HEK293T (cell line): ENCODE measurements at places on chromosomes 13 and 19.

- no peak for DNase-seq
Observed at GRCh38 chr13:67664502-67664901, 434.4 kb upstream of the PCDH9 start.

DNA sequence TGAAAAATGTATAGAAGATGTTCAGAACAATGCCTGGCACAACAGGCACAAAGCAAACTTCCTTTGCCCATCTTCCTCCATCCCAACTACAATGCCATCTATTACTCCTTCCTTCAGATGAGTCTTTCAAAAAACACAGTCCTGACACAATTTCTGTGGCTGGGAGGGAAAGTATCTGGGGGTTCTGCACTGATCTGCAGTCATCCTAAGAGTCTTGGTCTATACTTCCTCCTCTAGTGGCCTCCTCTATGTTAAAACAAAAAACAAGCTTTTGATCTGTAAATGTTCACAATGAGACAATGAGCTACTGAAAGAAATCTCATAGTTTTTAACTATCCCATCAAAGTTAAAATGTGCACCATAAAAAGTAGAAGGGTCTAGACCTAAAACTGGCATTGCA is 44.8 kb downstream of the USP12 start:
- DNase-seq = no peak

GRCh38 chr13:24900507-24900906 is 136.5 kb downstream of the RNF17 start:
- DNase-seq = no peak

GRCh38 chr13:77310579-77311279 is 16.2 kb downstream of the MYCBP2 start:
- no peak for DNase-seq

- no peak for DNase-seq
Observed at GRCh38 chr19:39381910-39382611, 8.8 kb downstream of the PAF1 start.

GRCh38 chr13:100544866-100545683 is 43.5 kb downstream of the GGACT start:
- no peak for DNase-seq

- no peak for DNase-seq
Observed at GRCh38 chr13:35780613-35781012, 304.1 kb upstream of the MAB21L1 start.

- no peak for DNase-seq
Observed at GRCh38 chr19:55172741-55173140, 6.3 kb upstream of the DNAAF3 start.

DNA sequence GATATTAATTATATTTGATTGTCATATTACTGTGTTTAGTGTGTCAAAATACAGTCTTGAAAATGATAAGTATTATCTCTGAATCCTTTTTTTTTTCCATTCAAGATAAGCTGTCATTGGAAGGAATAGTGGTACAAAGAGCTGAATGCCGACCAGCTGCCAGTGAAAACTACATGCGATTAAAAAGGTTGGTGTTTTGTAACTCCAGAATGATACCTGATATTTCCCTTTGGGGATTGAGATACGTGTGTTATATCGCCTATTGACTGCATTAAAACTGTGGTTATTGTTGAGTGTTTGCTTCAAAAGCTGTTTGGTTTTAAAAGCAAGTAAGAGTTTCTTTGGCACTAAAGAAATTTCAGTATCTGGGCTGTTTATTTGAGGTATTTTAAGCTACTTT is 6.5 kb upstream of the KCTD4 start:
- no peak for DNase-seq

DNA sequence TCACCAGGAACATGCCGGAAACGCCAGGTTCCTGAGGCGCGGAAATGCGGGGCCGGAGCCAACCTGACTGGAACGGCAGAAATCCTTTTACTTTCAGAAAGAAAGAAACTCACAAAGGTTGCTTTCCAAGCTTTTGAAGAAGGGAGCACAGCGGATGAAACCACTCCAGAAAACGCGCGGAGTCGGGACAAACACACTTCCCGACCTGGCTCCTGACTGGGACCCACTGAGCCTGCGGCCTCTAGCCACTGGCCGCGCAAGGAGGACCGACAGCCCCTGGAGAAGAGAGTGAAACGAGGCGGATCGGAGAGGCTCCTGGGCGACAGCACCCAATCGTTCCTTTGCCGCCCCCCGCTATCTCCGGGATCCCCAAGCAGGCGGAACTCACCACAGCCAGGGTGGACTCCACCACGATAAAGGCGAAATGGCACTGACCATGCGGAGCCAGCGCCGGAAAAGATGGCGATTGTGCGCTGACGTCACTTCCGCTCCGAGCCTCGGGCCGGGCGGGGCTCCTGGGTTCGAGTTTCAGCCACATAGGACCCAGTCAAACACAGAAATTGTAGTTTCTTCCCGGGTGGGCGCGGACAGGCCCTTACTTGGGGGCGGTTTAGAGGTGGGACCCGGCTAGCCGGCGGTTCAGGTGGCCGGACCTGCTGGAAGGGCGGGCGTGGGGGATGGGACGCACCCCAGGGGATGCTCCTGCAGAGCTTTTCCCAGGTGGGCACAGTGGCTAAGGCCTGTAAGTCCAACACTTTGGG is at the start of gene ZNF121:
Gene ZNF121 (minus strand): TSS at position 432 of the 761 bp plus-strand sequence. CDS start 16,407 bp downstream, outside the sequence.
- peak; percentile 85 for DNase-seq

GRCh38 chr19:5109560-5109959 is 140.6 kb downstream of the KDM4B start:
- no peak for DNase-seq

DNA sequence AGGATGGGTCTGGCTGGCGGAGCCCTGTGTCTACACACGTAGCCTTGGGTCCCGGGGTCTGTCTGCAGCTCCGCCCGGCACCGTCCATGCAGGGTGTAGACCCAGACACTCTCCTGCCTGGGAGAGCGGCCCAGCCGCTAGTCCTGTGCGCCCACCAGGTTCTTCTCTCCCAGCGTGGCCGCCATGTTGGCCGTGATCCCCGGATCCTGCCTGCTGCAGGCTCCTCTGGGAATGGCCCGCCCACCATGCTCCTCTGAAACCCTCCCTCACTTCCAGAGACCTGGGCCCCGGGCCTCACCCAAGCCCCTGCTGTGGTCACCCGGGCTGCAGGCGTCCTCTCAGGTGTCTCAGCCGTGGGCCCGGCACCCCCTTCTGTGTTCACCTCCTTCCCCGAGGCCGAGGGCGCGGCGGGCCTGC is 57.7 kb upstream of the MCF2L start:
- no peak for DNase-seq

- no peak for DNase-seq
Observed at GRCh38 chr19:32017176-32017953, 328.0 kb upstream of the ZNF507 start.

DNA sequence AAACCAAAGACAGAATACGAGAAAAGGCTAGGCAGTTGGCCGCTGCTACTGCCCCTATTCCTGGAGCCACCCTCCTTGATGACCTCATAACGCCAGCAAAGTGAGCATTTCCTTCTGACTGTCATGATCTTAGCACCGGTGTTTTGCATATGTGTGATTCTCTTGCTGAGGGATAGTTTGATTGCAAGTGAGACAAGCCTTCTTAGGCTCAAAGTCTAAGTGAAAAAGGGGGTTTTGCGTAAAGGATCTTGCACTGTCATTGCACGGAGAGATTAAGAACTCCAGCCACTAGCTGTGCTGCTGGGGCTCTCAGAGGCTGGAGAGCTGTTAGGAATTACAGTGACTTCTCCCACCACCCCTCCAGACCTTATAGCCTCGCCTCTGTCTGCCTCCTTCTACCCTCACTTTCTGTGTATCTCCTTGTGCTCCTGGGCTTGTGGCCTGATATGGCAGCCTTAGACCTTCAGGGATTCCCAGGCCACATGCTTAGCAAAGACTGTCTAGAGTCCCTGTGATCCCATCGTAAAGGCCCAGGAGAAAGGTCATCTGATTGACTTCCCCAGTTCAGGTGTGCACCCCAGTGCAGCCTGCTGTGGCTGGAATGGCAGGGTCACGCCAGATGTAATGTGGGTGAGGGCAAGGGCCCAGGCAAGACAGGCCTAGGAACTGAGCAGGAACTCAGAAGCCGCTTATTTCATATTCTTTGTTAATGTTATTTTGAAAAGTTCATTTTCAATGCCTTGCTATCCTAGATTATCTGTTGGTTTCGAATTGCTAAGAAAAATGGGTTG is 12.6 kb downstream of the GPATCH1 start:
- no peak for DNase-seq

GRCh38 chr13:93977986-93978385 is 501.5 kb downstream of the DCT start:
- no peak for DNase-seq

DNA sequence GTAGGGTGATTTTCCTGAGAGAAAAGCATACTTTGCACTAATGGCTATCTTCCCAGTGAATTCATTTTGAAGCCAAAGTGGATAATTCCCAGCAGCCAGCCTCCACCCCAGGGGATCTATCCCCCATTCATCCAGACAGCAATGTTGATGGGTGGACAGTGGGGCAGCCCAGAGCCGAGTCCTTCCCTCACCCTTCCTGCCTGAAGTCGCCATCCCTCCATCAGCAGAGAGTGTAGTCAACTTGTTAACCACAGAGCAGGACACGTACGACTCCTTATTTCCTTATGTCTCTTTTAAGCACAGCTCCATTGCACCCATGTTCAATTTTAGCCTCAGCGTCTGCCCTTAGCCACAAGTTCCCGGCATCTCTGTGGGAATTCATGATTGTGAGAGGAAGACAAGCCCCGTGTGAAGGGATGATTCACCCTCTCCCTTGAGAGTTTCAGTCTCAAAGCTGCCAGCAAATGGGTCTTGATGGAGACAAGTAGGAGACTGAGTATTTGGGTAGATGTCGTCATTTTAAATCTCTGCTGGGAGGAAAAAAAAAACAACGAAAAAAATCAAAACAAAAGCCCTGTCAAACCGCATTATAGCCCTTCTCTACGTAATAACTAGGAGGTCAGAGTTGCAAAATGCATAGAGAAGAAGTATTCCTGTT is 58.3 kb upstream of the MEDAG start:
- DNase-seq = no peak

DNA sequence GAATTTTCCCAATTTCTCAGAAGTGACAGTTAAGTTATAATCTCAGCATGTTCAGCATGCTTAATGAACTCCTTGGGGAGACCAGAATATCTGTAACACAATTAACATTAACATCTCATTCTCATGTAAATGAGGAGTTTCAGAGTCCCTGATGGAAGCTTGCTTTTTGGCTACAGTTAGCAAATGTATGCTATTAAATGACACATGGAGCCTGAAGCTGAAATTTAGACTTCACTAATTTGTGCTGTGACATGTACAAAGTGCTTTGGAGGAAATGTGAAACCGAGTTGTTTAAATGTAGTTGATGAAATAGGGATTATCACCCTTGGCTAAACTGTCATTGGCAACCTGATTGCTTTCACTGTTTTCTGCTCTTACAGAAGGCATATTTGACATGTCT is 2265.1 kb upstream of the PCDH20 start:
- no peak for DNase-seq

- no peak for DNase-seq
Observed at GRCh38 chr13:75443356-75443958, 38.5 kb downstream of the TBC1D4 start.

GRCh38 chr13:76797361-76797760 is 88.8 kb downstream of the KCTD12 start:
- no peak for DNase-seq

- peak; percentile 94 for DNase-seq
Observed at GRCh38 chr19:49712397-49712859, 21.5 kb downstream of the CPT1C start.

DNA sequence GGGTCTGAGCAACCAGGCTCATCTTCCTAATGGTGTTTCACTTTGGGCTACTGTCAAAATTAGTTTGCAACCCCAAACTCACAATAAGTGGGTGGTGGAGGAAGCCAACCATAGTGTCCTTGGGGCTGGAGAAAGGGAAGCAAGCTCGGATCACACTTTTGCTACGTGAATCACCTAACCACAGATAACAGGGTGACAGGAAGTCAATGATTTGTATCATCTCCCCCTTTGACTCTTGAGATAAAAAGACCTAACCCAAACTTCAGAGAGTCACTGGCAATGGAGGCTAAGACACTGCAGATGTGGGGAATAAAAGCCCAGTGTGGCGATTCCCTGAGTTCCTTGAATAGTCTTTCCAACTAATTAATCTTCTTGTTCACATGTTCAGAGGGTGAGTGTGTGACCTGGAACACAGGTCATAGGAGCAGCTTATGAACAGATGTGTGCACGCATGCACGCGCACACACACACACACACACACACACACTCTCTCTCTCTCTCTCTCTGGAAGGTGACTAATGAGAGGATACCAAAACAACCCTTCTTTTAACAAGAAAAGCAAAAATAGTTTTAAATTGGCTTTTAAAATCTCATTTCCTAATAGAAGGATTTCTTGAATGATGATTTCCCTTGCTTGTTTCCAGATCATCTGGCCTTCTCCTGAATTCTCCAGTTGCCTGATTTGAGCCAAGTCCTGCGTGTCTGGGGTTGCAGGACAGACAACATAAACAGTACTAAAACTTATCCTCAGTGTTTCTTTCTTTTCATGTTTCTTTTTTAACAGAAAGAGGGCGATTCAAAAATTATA is 21.2 kb upstream of the DOCK9 start:
- no peak for DNase-seq
